GM12878 (cell line): ENCODE measurements at places on chromosomes 1 and 21. TPM values are rescaled to one million over a fixed set of nuclear protein-coding genes. Genes with fewer than 3 reads are reported as not detected.

DNA sequence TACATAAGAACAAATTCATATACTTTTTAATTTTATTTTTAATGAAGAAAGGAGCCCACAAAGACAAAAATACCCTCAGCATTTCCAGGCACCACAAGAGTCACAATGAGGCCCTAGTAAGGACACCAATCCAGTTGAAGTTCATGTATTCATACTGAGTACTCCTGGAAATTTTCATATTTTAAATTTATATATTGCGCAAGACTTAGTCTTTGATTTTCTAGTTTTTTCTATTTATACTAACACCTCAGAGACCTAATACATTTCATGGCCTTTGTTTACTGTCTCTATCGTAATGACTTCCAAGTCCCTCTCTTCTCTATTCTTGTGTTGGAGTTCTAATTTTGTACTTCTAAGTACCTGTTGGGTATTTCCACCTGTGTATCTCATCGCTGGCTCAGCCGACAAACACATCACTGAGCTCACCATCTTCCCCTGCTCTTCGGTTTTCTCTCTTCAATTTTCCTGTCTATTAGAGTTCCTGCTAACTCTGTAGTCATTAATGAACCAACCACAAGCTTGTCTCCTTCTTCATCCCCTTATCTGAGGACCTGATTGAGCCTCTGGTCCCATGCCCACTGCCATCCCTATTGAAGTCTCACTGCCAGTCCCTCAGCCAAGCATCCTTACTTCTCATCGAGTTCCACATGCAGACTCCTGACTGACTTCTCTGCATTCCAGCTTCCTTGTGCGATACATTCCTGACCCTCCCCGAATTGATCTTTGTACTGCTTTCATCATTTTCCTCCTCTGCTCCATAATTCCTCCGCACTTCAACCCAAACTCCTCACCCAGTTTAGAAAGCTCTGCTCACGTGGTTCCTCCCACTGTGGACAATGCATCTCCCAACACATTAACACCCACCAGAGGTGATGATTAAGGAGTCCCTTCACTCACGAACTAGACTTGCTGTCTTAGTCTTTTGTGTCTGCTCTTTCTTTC, 17.3 kb upstream of the IRF2BP2 start:
- no peak overlapping the region for H3K4me3 ChIP-seq
- H3K27ac ChIP-seq = no peak overlapping the region
- no peaks in the 10 kb centered on the region for H3K36me3 ChIP-seq
- H3K4me1 ChIP-seq = peaks cover 4% of the 10 kb centered on the region; the same call in 1 of the 2 replicates
- DNase-seq = no peak

- no peaks in the 10 kb centered on the region for H3K27me3 ChIP-seq
- H3K4me1 ChIP-seq = peaks cover 14% of the 10 kb centered on the region
- no peak overlapping the region for H3K4me3 ChIP-seq
- H3K27ac ChIP-seq = no peak overlapping the region
Observed at GRCh38 chr21:34878501-34878900, 170.6 kb downstream of the RUNX1 start.

- H3K4me3 ChIP-seq = no peak overlapping the region
- H3K27ac ChIP-seq = no peak overlapping the region
- DNase-seq = no peak
- H3K4me1 ChIP-seq = no peaks in the 10 kb centered on the region
- H3K27me3 ChIP-seq = no peaks in the 10 kb centered on the region
- no peaks in the 10 kb centered on the region for H3K36me3 ChIP-seq
Observed at GRCh38 chr1:100583827-100584226, 45.9 kb downstream of the GPR88 start.

DNA sequence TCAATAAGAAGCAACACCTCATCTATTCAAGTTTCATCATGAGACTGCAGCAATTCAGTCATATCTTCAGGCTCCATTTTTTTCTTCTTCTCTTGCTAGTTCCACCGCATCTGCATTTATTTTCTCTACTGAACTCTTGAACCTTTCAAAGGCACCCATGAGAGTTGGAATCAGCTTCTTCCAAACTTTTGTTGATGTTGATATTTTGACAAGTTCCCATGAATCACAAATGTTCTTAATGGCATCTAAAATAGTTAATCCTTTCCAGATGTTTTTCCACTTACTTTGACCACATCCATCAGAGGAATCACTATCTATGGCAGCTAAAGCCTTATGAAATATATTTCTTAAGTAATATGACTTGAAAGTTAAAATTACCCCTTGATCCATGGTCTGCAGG, 434.3 kb downstream of the GPATCH2 start:
- H3K36me3 ChIP-seq = no peaks in the 10 kb centered on the region
- H3K27ac ChIP-seq = no peak overlapping the region
- DNase-seq = no peak
- no peaks in the 10 kb centered on the region for H3K27me3 ChIP-seq
- H3K4me3 ChIP-seq = no peak overlapping the region
- H3K4me1 ChIP-seq = no peaks in the 10 kb centered on the region

Gene ASPM
- total RNA-seq = 36.4 and 36.9 TPM in 2 replicates

Gene SH2D2A
- total RNA-seq = 15.9 and 17.4 TPM in 2 replicates
